ENCODE measurements at places on chromosomes 16 and 17.

DNA sequence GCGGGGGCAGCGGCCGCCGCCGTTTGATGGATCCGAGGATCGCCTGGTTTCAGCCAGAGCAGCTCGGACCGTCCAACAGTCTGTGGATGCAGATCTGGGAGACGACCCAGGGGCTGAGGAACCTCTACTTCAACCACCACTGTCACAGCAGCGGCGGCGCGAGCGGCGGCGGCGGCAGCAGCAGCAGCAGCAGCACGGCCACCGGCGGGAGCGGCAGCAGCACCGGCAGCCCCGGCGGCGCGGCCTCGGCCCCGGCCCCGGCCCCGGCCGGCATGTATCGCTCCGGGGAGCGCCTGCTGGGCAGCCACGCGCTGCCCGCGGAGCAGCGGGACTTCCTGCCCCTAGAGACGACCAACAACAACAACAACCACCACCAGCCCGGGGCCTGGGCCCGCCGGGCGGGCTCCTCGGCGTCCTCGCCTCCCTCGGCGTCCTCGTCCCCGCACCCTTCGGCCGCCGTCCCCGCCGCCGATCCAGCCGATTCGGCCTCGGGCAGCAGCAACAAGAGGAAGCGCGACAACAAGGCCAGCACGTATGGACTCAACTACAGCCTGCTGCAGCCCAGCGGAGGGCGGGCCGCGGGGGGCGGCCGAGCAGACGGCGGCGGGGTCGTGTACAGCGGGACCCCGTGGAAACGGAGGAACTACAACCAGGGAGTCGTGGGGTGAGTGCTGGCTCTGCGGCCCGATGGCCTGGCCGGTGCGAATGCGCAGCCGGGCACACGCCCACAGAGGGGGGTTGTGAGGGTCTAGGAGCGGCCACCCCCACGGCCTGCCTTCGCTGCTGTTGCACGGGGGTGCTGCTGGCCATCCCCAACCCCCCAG lies 702 bp downstream of the TENT4B start:
- no peak for DNase-seq

DNA sequence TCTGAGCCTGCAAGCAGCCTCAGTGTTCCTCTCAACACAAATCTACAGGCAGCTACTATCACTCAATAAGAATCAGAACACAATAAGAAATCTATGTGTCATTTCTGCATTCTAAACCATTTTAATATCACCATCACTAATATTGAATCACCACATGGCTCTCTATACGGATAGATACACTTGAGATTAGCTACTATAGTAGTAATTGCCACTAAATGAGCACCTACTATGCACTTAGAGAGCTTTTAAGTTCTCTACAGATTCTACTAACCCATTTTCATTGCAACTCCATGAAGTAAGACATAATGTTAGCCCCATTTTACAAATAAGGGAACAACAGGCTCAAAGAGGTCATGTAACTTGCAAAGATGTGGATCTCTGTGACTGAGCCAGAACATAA lies 132.8 kb upstream of the DYNLRB2 start:
- DNase-seq, result no peak

DNA sequence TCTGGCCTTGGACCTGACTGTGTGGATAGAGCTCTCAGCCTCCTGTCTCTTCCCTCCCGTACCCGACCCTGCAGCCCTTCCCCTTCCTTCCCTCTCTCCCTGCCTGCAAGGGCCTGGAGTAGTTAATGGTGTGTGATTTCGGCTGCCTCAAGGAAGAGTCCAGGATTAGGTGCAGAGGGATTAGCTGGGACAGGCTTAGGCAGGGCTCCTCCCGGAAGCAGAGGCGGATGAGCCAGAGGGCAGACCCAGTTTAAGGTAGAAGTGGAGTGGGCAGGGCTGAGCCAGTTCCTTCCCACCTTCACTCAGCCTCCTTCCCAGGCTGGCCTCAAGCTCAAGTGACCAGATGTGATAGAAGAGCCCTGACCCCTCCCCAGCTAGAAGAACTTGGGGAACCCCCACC lies 16.8 kb downstream of the GUCY2D start:
- DNase-seq, result no peak

DNA sequence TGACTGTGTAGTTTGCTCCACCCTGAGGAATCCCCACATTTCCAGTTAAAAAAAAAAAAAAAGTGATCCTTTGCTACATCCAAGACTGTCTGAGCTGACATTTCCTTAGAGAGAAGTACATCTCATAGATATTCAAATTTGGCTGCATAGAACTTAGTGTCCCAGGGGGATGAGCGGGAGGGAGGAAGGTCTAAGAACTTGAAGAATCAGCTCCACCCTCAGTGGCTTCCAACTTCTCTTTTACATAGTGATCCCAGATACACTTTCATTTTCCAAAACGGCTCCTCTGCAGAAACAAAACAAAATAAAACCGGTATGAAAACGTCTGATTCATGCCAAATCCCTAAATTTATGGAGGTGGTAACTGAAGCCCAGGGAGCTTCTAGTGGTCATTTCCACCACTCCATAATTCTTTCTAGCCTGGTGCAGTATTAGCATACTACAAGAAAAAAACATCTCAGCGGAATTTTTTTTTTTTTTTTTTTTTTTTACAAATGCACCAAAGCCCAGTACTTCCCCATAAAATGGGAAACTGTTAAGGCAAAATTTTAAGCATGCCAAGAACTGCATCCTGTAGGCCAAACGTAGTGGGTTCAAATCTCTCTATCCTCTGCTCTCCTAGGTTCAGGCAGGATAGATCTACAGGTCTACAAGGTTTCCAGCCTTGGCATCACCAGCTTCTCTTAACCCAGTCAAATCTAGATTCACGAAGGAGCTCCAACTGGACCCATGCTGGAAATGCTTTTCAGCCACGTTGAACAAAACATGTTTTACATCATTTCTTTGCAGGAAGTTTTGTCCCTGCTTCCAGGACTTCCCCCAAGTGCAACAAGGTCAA lies 29.3 kb downstream of the MAF start:
- no peak for DNase-seq

- peak; percentile 53 for DNase-seq
Measured at GRCh38 chr16:29029168-29029994, 44.5 kb downstream of the LAT start.

DNA sequence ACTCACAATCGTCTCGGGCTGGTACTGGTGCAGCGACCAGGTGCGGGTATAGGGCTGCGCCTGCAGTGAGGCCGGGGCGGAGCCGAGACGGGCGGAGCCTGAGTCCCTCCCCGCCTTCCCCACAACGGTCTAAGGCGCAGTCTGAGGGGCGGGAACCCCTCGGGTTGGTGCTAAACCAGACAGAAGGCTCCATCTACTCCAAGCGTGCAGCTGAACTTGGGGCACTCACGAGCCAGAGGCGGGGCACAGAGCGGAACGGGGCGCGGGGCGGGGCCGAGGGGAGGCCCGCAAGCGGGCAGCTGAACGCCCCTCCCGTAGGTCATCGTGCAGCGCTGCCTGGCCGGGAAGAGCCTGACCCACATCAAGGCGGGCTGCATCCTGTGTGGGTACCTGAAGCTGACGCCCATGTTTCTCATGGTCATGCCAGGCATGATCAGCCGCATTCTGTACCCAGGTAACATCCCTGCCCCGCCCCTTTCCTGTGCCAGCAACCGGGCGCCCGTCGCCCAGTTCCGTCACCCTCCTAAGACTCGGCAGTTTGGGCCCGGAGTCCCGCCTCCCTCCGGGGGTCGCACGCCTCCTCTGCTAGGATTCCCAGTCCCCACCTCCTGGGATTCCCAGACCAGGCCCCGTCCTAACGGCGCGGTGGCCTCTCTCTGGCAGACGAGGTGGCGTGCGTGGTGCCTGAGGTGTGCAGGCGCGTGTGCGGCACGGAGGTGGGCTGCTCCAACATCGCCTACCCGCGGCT lies 5.0 kb downstream of the SLC5A2 start:
- DNase-seq, result no peak

GRCh38 chr17:64306850-64307463 lies 43.9 kb upstream of the TEX2 start:
- peak; percentile 64 for DNase-seq

DNA sequence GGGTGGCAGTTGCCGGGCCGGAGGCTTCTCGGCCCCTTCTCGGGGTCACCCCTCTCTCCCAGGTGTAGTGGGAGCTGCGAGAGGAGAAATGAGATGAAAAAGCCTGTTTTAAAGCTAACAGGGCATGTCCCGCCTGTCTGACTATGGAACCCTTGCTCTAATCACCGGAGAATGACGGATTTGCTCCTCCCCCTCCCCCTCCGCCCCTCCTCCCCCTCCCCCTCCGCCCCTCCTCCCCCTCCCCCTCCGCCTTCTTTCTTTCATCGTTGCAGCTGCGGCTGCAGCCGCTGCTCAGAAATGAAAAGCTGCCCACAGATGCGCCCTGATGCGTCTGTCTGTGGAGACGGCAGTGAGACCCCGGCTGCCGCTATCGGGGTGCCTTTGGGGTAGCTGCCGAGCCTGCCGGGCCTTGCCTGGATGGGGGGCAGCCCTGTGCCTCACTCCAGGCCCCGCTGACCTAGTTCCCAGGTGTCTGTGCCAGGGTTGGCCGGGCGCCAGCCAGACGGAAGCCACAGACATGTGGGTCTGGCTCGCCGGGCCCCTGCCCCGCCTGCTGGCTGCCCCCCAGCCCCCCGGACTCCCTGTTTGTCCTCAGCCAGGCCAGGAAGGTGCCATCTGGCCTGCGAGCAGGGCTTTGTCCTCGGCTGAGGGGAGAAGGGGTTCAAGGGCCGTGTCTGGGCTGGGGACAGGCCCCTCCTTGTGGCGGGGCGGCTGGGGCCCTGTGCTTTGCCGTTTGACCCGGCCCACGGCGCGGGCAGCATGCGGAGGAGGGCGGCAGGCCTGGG lies 37.7 kb downstream of the GINS2 start:
- DNase-seq, result no peak

- DNase-seq, result no peak
Measured at GRCh38 chr17:81084680-81085419, 49.9 kb downstream of the BAIAP2 start.

DNA sequence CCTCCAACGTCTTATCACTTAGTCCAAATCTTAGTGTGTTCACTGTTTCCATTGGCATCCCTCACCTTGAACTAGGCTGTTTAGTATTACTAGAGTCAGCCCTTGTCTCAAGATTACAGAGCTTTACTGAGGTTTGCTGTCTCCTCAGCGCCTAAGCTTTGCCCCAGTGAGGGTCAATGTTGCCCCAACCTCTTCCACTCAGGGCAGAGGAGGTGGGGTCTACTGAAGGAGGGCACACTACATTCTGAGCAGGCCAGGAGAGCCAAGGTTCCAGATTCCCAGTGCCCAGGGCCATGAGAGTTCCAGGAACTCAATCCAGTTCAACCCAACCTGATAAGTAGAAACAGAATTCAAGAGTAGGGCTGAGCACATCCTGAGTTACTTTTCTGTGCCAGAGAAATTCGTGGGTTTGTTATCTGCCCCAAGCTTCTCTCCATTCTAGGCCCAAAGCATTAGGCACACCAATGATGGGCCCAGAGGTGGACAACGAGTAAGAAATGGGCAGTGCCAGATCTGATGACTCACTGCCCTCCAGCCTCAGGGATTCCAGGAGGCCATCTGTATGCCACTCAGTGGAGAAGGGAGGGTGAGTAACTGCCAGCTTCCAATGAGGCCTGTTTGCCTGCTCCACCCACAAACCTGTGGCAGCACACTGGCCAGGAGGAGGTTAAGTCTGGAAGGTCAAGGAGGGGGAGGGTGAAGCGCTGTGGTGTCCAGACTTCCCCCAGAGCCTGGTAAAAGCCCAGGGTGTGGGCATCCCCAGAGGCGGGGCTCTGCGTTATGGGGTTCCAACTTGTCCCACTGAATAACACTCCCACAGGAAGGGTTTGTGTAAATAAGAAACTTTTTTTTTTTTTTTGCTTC lies 8.2 kb downstream of the TUBG2 start:
- peak; percentile 76 for DNase-seq

DNA sequence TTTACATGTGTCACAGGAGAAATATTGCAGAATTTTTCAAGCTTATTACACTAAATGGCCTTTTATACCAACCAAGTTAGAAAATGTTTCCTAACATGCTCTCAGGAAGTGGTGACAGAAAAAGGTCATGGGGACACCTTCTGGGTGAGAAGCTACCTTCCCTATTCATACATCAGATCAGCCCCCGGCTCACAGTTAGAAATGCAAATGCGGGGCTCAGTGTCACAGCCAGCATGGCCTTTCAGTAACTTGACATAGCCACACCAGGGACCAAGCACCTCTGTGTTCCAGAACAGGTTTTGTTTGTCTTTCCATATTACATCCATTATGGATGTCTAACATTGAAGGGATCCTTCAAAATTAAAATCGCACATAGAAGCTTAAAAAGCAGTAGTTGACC lies 59.5 kb downstream of the CHD9NB start:
- DNase-seq, result no peak

DNA sequence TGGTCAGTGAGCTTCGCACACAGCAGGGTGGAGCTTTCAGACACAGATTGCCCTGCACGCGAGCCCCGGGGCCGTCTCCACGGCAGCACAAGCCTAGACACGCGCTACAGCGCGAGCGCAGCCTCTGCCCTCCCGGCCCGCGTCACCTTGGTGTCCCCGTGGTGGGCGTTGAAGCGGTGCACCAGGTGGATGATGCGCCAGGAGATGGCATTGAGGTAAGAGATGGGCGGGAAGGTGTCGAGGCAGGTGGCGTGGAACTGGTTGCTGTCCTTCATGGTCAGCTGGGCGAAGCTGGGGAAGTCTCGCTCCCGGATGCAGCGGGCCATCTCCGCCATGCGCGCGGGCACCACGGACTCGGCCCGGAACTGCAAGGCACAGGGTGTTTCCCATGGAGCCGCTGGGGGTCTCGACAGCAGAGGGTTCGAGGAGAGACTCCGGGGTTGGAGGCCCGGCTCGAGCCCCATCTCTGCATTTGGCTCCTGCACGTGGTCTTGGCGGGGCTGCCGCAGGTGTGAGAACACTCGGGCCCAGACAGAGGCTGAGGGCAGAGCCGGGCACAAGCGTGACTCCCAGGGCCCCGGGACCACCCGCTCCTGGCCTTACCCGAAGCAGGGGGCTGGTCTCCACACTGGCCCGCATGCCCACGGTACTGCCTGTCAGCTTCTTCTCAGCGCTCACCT lies 4.3 kb upstream of the CYBA start:
- DNase-seq, result no peak

GRCh38 chr16:8623634-8624033 lies 2.1 kb downstream of the METTL22 start:
- DNase-seq, result no peak

DNA sequence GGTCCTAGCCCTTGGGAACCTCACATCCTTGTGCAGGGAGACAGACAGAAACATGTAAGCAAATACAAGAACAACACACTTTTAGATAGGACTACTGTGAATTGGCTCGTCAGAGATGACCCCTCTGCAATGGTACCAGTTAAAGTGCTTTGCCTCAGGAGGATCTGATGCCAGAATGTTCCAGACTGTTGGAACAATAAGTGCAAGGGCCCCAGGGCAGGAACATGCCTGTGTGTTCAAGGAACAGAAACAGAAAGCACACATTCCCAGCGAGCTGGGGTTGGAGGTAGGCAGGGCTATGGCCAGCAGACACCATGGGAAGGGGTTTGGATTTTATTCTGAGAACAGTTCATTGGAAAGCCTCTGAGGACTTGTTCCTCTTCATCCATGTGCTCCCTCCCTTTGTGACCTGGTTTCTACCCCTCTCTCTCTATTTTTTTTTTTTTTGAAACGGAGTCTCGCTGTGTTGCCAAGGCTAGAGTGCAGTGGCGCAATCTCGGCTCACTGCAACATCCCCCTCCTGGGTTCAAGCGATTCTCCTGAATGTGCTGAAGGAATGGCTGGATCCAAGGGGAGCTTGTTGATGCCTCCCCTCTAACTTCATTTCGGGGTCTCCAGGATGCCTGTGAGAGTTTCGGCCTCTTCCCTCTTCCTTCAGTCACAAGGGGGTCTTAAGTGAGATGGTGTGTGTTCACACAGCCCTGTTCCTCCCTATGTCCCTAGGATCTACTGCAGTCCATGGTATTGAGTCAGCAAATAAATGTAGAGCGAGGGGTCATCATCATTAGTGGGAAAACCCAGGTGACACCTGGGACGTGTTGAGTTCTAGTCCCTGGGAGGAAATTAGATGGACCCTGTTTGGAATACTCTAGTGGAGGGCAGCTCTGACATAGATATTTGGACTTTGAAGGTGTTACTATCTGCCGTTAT lies 6.4 kb downstream of the STAT5A start:
- DNase-seq, result no peak
